ENCODE measurements at places on chromosomes 7 and 10. TPM values are rescaled to one million over a fixed set of nuclear protein-coding genes. Genes with fewer than 3 reads are reported as not detected.
A peak's percentile ranks its signal among the peaks of the same experiment; 100 is the strongest.

DNA sequence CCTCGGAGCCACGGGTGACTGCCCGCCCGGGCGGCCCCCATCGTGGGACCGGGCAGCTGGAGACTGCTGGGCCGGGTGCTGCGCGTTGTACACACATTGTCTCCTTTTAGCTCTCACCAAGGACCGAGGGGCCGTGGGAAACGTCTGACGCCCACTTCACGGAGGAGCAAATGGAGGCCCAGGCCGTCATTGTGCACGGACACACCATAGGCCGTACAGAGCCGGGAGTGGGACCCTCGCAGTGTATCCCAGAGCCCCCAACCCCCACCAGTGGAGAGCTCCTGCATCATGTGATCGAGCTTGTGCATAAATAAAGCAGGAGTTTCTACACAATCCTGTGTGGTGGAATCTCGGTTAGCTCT, 722 bp downstream of the DENND10 start:
- H3K4me3 ChIP-seq, result peak overlapping the region; percentile 37
- peaks cover 6% of the 10 kb centered on the region for H3K36me3 ChIP-seq
- peaks cover 6% of the 10 kb centered on the region for H3K4me1 ChIP-seq
- H3K27ac ChIP-seq, result no peak overlapping the region

DNA sequence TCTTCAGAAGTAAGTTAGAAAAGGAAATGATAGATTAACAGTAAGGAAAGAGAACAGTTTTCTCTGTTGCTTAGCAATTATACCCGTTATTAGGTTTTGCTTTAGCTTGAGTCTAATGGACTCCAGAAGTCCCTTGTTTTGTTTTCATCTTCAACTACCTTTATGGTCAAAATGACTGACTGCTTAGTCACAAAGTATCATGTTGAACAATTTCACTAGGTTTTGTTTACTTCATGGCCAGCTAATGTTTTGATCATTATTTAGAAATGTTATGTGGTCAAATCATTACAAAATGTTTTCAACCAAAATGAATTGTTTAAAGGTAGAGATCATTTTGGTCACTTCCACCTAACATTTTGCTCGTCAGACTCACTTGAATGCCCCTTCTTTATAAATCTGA, 1.9 kb downstream of the UBN2 start:
- H3K36me3 ChIP-seq, result peaks cover 10% of the 10 kb centered on the region
- no peak overlapping the region for H3K4me3 ChIP-seq
- H3K27me3 ChIP-seq, result no peaks in the 10 kb centered on the region
- H3K27ac ChIP-seq, result no peak overlapping the region

GRCh38 chr10:30186371-30186875, 127.0 kb upstream of the JCAD start:
- H3K36me3 ChIP-seq, result no peaks in the 10 kb centered on the region
- H3K4me3 ChIP-seq, result no peak overlapping the region
- no peaks in the 10 kb centered on the region for H3K27me3 ChIP-seq
- no peak for DNase-seq
- no peak overlapping the region for H3K27ac ChIP-seq
- H3K4me1 ChIP-seq, result no peaks in the 10 kb centered on the region

DNA sequence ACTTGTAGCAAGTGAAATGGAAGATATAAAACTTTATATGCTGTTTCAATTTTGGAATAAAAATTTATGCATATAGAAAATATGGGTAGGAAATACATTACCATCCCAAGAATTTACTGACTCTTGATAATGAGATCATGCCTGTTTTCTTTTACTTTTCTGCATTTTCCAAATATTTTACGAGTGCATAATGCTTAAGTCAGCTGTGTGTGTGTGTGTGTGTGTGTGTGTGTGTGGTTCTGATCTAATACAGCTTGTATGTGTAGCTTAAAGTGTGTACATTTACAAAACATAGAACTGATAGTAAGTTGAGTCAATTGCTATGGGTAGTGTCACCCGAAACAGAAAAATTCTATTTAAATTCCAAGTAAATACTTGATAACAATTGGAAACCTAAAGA, 315.9 kb upstream of the LRRN3 start:
- no peaks in the 10 kb centered on the region for H3K27me3 ChIP-seq
- no peak overlapping the region for H3K4me3 ChIP-seq
- no peak for DNase-seq
- no peaks in the 10 kb centered on the region for H3K4me1 ChIP-seq
- H3K36me3 ChIP-seq, result no peaks in the 10 kb centered on the region

DNA sequence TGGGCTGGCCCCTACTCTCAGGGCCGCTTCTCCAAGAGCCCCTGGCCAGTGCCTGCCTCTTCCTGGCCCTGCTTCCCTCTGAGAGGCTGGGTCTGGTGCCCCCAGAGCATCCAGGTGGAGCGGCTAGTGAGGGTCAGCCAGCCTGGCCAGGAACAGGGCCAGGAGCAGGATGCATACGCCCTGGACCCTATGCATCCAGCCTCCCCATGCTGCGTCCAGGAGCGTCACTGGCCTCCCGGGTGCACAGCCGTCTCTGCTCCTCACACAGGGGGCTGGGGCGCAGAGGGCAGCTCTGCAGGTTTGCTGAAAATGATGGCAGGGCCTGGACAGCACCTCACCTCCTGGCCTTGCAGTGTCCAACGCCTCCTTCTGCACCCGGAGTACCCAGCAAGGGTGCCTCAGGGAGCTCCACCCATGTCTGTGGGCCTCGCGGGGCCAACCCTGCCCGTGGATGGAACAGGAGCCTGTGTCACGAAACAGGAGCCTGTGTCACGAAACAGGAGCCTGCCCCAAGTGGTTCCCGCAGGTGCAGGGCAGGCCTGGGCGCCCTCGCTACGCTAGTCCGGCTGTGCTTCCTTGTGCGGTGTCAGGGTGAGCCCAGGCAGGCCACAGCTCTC, 246.2 kb upstream of the PPP2R2D start:
- H3K36me3 ChIP-seq, result no peaks in the 10 kb centered on the region
- H3K27ac ChIP-seq, result no peak overlapping the region
- H3K4me1 ChIP-seq, result no peaks in the 10 kb centered on the region
- no peak overlapping the region for H3K4me3 ChIP-seq

Gene CTBP2
- 0.36 TPM for total RNA-seq

DNA sequence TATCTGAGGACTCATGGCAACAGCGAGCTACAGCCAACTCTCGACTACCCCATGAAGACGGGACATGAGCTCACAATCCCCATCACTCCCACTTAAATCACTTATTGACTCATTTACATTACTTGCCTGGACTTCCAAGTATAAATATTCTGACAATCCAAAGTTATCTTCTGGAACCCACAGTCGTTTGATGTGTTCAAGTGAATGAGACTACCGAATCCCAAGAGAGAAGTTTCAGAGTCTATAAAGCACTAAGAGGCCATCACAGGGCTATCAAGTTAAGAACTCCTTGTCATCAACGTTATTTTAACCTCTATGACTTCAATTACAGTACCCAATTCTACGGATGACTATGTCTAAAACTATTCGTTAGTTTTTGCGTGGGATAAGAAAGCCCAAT, 11.5 kb upstream of the ANAPC16 start:
- H3K36me3 ChIP-seq, result peaks cover 58% of the 10 kb centered on the region
- H3K4me3 ChIP-seq, result no peak overlapping the region
- DNase-seq, result no peak
- no peaks in the 10 kb centered on the region for H3K4me1 ChIP-seq

Gene CTAGE15
- total RNA-seq, result not detected

DNA sequence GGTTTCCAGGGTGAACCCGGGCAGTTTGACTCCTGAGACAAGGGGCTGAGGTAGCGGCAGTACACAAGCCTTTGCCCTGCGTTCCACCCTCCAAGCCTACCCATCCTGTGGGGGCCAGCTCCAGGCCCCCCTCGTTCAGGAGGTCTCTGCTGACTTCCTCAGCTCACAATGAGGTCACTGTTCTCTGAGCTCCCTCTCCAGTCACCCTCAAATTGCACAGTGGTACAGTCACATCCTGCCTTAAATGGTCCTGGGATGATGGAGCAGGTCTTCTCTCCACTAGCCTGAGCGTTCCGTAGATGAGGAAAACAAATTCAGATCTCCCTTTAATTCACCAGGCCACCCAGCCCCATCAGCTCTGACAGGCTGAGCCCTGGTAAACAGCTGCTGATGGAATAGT, 90.2 kb downstream of the SH3PXD2A start:
- no peaks in the 10 kb centered on the region for H3K36me3 ChIP-seq
- no peak overlapping the region for H3K27ac ChIP-seq
- peaks cover 41% of the 10 kb centered on the region for H3K4me1 ChIP-seq
- no peak overlapping the region for H3K4me3 ChIP-seq

DNA sequence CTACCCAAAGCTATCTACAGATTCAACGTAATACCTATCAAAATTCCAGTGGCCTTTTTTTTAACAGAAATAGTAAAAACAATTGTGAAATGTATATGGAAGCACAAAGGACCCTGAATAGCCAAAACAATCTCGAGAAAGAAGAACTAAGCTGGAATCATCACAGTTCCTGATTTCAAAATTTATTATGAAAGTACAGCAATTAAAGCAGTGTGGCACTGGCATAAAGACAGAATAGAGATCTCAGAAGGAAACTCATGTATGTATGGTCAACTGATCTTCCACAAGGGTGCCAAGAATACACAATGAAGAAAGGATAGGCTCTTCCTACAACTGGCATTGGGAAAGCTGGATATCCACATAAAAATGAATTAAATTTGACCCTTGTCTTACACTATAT, 23.2 kb downstream of the PNLIPRP3 start:
- no peaks in the 10 kb centered on the region for H3K27me3 ChIP-seq
- H3K4me3 ChIP-seq, result no peak overlapping the region
- no peaks in the 10 kb centered on the region for H3K36me3 ChIP-seq
- no peak overlapping the region for H3K27ac ChIP-seq
- H3K4me1 ChIP-seq, result no peaks in the 10 kb centered on the region
- no peak for DNase-seq

DNA sequence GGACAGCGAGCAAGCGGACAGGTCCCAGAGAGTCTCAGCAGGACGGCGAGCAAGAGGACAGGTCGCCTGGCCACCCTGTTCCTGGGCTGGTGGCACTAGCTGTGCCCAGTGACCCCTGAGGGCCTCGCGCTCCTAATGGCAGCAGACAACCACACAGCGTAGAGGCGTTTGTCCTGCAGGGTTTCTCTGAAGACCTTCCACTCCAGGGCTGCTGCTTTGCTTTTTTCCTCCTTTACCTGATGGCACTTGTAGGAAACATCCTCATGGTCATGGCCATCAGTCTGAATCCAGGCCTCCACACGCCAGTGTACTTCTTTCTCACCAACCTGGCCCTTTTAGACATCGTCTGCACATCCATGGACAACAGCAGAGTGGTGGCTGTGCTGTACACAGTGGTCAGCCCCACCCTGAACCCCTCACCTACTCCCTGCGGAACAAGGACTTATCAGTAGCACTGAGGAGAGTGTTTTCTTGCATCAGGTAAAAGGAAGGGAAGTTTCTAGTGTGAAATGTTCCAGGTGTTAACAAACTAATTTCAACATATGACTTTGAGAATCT, 27.4 kb downstream of the SCART1 start:
- H3K36me3 ChIP-seq, result no peaks in the 10 kb centered on the region
- H3K4me3 ChIP-seq, result no peak overlapping the region
- no peaks in the 10 kb centered on the region for H3K4me1 ChIP-seq

Gene PDE1C
- total RNA-seq, result 0.52 TPM

DNA sequence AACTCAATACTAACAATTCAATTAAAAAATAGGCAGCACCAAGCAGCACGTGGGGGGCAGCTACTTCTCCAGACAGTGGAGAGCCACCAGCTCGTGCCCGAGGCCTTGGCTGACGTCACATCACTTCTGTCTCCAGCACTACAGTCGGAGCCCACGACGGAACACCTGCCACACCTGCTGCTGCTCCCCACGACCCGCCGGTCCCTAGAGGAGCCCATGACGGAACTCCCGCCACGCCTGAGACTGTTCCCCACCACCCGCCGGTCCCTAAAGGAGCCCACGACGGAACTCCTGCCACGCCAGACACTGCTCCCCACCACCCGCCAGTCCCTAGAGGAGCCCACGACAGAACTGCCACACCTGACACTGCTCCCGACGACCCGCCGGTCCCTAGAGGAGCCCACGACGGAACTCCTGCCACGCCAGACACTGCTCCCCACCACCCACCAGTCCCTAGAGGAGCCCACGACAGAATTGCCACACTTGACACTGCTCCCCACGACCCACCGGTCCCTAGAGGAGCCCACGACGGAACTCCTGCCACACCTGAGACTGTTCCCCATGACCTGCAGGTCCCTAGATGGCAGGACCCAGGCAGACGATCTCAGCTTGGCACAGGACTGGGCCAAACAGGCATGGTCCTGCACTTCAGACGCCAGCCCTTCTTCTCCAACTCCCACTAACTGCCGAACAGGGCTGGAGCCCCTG, 258.0 kb downstream of the ELFN1 start:
- H3K27ac ChIP-seq, result peak overlapping the region; percentile 53
- peaks cover 45% of the 10 kb centered on the region for H3K4me1 ChIP-seq
- H3K4me3 ChIP-seq, result no peak overlapping the region
- no peaks in the 10 kb centered on the region for H3K27me3 ChIP-seq
- peaks cover 3% of the 10 kb centered on the region for H3K36me3 ChIP-seq

DNA sequence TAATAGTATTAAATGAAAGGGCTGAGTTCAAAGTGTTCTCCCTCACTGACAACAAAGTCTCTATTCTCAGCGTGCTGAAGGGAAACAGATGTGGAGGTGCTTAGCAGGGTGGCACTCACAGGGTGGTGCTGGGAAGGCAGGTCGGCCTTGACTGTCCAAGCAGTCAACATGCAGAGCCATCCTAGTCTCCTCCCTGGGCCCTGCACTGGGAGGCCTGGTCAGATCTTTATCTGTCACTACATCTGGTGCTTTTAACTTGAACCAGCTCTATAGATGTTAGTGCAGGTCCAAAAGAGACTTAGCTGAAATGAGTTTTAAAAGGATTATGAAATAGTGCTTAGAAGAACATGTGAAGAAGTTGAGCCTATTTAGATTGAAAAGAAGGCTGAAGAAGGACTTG, 82.1 kb downstream of the AVL9 start:
- H3K4me3 ChIP-seq, result no peak overlapping the region
- H3K36me3 ChIP-seq, result peaks cover 22% of the 10 kb centered on the region
- no peaks in the 10 kb centered on the region for H3K27me3 ChIP-seq

- no peak overlapping the region for H3K4me3 ChIP-seq
- no peaks in the 10 kb centered on the region for H3K36me3 ChIP-seq
- peaks cover 13% of the 10 kb centered on the region for H3K4me1 ChIP-seq
- DNase-seq, result no peak
- no peak overlapping the region for H3K27ac ChIP-seq
Measured at GRCh38 chr10:48459270-48460150, 145.4 kb downstream of the ARHGAP22 start.

- no peak overlapping the region for H3K27ac ChIP-seq
- no peak overlapping the region for H3K4me3 ChIP-seq
- no peak for DNase-seq
Measured at GRCh38 chr10:14397066-14397465, 66.3 kb upstream of the FRMD4A start.

DNA sequence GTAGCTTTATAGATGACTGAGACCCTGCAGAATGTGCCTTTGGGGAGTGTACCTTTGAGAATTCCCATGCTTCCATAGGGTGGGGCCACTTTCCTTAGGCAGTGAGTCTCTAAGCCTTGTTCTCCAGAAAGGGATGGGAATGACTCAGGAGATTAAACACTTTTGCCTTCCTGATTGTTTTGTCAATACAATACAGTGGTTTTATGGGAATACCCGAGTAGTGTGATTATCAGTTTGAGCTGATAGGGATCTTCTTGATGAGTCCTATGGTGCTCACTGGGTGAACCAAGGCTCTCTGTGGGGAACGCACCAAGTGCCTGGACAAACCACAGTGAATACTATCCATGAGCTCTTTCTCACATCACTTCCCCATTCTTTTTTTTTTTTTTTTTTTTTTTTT, 6.3 kb downstream of the MYOF start:
- H3K27me3 ChIP-seq, result no peaks in the 10 kb centered on the region
- H3K4me3 ChIP-seq, result no peak overlapping the region
- no peaks in the 10 kb centered on the region for H3K36me3 ChIP-seq
- no peak for DNase-seq
- H3K27ac ChIP-seq, result no peak overlapping the region
- no peaks in the 10 kb centered on the region for H3K4me1 ChIP-seq

Gene SORBS1
- total RNA-seq, result 1.5 TPM

- H3K4me1 ChIP-seq, result no peaks in the 10 kb centered on the region
- no peak overlapping the region for H3K4me3 ChIP-seq
- no peak for DNase-seq
- H3K27me3 ChIP-seq, result peaks cover 14% of the 10 kb centered on the region
Measured at GRCh38 chr10:98047009-98047741, 16.8 kb upstream of the CRTAC1 start.
